M059J (cell line): ENCODE measurements at places on chromosomes 13 and 19.
A peak's percentile ranks its signal among the peaks of the same experiment; 100 is the strongest.

DNA sequence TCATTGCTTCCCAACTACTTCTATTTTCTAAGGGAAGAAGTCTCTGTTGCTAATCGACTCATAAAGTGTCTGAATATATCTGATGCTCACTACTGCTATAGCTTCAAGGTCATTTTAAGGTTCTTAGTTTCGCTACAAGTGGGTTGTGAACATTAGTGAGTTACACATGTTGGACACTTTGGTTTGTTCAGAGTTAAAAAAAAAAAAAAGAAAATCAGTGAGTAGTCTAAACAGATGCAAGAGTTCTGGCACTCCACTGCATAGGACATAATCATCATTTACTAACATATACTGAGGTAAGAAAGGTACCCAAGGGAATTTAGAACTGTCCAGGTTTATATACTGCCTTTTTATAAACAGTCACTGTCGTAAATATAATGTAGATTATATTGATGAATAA lies 108.8 kb downstream of the KLF12 start:
- DNase-seq: no peak

DNA sequence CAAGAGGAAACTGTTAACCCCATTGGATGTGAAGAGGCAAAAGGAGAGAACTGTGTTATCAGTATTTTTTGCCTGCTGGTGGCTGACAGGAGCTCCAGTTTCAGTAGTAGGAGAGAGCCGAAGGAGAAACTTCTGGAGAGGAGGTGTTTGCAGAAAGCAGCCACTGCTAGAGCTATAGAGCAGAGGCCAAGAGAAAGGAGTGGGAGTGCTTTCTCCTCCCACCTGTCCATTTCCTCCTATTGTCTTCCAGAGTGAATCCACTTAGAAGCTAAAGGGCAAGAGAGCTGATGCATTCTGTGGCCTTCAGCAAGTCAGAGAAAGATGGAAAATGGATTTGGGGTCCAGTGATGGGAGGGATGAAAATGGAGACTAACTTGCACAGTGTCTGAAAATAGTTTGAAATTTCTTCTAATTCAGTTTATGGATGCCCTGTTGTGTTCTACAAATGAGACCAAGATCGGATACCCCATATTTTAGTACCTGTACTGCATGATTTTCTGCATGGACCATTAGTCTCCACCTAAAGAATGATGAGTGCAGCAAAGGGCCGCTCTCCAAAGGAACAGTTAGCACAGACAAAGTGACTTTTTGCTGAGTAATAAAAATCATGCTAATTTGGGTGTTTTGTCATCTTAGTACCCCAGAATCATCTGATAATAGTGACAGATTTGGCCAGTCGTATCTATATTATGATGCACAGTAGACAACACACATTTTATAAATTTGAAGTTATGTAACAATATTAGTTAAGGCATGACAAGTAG lies 10.7 kb downstream of the HS6ST3 start:
- no peak for DNase-seq

DNA sequence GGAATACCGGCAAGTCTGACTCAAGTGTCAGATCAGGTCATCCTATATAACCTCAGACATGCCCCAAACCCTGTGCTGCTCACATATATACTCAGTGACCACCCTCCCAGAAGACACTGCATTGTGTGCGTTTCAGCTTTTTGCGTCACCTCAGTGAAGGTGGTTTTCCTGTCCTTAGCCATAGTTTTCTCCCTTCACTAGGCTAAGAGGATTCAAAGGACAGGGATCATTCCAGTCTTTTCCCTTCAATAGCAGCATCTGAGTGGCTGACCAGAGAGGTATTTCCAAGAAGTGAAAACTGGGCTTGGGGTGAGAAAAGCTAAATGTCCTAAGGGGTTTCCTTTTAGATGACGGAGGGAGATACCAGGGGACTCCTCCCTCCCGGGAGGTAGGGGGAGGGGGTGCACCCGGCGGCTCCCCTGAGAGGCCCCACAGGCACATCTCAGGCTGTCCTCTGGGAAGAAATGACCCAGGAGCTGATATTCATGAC lies 12.7 kb upstream of the OR10H1 start:
- DNase-seq: peak; percentile 92

DNA sequence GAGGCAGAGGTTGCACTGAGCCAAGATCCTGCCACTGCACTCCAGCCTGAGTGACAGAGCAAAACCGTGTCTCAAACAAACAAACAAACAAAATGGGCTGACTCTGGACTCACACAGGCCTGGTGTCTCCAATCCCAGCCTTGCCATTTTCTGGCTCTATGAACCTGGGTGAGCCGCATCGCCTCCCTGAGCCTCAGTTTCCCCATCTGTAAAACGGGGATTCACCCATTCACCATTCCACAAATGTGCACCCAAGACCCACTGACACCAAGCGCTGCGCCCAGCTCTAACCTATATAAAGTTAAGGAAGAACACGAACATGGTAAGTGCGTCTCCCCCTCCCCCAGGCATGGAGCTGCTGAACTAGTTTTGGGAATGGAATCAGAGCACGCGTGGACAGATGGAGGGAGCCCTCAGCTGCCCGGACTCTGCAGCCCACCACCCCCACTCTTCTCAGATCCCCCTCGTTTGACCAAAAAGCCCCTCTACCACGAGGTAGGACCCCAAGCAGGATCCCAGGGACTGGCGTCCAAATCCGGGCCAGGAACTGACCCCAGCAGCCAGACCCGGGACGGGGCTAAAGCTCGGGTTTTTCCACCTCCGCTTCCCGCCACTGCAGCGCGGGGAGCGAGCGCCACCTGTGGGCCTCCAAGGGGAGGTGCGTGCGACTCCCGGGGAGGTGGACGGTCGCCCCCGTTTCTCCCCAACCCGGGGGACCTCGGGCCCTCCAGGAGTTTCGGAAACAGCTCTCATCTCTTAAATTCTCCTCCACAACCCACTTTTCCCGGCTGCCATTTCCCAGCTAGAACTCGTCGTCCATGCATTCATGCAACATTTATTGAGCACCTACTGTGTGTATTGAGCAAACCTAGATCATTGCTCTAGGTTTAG lies 33.0 kb upstream of the ADGRE5 start:
- DNase-seq: peak; percentile 39
